Stimulated activated CD8-positive, alpha-beta memory T cell treated with anti-CD3 and anti-CD28 coated beads, Interleukin-4, amount 100 ng/mL, for 1 hour (primary cell): ENCODE measurements at places on chromosomes 2 and 18.

DNA sequence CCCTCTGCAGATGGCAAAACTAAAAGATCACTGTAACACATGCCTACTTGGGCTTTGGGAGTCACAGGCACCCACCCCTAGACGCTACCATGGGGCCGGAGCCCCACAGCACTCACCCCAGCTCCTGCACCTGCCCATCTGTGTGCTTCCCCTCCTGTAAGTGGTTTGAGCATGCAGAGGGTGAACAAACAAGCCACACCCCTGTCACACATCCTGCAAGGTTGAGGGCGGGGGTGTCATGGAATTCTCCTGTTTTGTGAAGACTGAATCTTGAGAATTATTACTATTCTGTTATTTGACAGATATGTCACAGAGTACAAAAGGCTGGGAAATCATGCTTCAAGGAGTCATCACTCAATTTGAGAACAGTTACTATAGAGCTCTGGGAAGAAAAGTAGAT, 60.9 kb downstream of the RFTN2 start:
- no peak for DNase-seq

- DNase-seq = no peak
Observed at GRCh38 chr2:175580652-175581051, 399.1 kb upstream of the ATP5MC3 start.

- DNase-seq = no peak
Observed at GRCh38 chr2:238948765-238949641, 101.1 kb downstream of the TWIST2 start.

- DNase-seq = peak; percentile 4
Observed at GRCh38 chr2:171598713-171599319, 76.5 kb downstream of the CYBRD1 start.

GRCh38 chr2:191245869-191246531, 796 bp downstream of the MYO1B start:
- DNase-seq = no peak

DNA sequence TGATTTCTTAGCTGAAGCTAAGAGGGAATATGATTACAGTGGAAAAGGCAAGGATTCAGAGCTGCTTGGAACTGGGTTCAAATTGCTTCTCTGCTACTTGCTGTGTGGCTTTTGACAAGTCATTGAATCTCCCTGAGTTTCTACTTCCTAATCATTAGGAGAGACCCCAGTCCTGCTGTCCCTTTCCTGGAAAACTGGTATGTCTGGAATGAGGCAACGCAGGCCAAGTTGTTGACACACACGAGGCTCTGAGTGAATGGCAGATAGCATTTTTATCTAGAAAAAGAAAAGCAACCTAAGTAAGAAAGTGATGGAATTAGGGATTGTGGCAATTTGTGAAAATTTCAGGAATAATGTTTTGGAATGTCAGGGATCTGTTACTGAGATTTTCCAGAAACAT, 123.6 kb downstream of the LPIN1 start:
- no peak for DNase-seq

GRCh38 chr18:77262643-77263465, 13.2 kb downstream of the GALR1 start:
- no peak for DNase-seq

DNA sequence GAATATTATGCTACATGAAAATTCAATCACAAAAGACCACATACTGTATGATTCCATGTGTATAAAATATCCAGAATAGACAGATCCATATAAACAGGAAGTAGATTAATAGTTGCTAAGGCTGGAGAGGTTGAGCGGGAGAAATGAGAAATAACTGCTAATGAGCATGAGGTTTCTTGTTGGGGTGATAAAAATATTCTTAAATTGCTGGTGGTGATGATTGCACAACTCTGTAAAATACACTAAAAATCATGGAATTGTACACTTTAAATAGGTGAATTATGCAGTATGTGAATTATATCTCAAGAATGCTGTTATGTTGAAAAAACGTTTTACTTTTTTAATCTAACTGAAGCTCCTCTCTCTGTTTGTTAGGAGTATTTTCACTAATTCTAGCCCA, 101.8 kb upstream of the CREB1 start:
- DNase-seq = no peak

DNA sequence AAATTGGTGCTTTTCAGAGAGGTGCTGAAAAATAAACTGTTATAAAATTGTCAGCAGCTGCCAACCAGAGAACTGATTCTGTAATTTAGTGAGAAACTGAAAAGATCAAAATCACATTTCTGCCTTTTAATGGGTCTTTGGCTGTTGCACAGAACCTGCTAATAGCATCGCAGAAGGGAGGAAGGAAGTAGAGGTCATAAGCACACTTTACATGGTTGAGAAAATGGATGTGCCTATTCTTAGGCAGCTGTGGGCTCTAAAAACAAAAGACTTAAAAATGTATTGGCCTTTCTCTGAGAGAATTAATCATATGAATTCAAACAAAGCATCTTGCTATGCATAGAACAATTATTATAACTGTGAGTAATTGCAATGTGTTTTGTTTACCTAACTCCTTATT, 1186.9 kb downstream of the DSC3 start:
- DNase-seq = no peak

GRCh38 chr2:101396316-101396717, 9.0 kb upstream of the CREG2 start:
- DNase-seq = no peak

GRCh38 chr2:1856475-1856874, 112.2 kb upstream of the PXDN start:
- no peak for DNase-seq

- DNase-seq = no peak
Observed at GRCh38 chr2:102040229-102040628, 48.5 kb downstream of the IL1R2 start.

DNA sequence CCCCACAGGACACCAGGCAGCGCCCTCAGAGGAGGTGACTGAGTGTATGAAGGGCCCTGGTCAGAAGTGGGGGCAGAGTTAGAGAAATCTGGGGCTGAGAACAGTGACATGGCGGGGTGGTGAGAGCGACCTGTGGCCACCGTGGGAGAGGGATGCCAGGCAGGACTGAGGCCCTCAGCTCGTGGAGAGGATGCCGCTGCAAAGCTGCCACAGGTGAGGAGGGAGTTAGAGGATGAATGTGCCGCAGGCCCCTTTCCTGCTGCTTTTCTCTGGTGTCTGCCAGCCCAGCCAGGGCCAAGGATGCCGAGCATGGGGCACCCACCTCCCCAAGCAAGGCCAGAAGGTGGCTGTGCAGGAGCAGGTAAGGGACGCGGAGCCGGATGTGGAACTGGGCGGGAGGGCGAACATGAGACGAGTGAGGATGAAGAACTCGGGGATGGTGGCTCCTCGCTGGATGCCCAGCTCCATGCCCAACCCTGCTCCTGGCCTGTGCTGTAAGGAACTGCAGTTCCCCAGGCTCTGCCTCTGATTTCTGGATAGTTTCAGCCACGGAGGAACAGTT, 269.2 kb upstream of the HDAC4 start:
- no peak for DNase-seq

DNA sequence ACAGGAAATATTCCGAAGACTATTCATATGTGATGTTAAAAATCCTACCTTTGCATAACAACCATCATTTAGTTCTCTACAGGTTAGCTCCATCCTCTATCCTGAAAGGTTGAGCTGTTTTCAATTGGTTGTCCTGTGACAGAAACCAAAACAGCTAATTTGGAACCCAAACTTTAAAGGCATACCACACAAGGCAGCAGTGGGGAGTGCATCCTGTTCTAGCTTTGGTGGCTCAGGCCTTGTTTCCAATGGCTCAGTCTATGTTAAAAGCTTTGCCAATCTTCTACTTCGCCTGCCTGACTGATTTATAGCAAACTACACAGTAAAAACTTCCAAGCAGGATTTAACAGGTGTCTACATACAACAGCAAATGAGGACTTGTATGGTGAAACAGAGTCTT, 3.2 kb downstream of the CD226 start:
- DNase-seq = no peak

DNA sequence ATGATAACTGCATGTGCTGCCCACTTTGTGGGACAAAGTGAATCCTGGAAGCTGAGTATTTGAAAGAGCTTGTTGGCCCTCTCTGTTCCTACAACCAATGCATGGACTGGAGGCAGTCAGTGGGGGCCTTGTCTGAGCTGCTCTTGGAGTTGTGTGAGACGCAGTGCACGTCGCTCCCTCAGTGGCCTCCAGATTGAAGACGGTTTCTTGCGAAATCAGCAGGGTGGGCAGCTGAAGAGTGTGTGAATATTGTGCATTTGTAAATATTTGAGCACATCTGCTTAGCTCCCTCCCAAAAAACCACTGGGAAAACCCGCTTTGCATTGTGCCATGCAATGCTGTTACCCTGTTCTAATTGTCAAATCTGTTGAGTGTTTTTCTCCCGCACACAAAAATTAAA, 782.8 kb downstream of the PLCL1 start:
- no peak for DNase-seq

DNA sequence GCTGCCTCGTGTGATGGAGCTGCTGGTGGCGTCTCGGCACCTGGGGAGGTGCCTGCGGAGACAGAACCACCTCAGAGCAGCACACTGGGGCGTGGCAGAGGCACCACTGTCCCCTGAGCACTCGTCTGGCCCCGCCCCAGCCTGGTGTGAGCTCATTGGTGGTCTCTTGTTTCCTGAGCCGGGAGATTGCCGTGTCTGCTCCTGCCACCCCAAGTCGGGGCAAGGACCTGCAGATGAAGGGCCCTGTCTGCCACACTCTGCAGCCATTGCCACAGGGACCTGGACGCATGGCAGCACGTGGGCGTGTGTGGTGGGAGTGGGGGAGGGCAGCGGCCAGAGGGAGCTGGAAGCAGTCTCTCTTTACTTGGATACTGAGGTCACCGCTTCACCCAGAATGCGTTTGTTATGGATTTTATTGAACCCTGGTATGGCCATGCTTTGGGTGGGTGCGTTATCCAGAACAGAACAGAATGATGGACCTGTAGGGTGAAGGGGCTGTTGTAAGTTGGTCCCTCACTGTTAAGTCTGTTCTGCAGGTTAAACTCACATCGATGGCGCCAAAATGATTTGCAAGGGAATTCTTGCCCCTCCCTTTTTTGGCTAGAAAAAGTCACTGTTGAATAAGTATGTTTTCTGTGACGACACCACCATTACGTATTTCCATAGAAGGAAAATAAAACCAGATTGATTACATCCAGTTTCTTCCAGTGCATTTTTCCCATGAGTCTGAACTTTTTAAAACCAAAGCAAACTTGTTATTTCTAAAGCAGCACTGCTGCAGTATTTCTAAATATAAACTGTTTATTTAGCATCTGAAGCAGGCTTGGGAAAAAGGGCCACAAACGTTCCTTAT, 92.0 kb downstream of the USP40 start:
- DNase-seq = no peak

- no peak for DNase-seq
Observed at GRCh38 chr2:160977376-160977775, 182.9 kb upstream of the TANK start.

GRCh38 chr2:224104668-224105386, 65.7 kb upstream of the SERPINE2 start:
- no peak for DNase-seq

- DNase-seq = no peak
Observed at GRCh38 chr2:19653509-19653908, 248.3 kb downstream of the TTC32 start.

DNA sequence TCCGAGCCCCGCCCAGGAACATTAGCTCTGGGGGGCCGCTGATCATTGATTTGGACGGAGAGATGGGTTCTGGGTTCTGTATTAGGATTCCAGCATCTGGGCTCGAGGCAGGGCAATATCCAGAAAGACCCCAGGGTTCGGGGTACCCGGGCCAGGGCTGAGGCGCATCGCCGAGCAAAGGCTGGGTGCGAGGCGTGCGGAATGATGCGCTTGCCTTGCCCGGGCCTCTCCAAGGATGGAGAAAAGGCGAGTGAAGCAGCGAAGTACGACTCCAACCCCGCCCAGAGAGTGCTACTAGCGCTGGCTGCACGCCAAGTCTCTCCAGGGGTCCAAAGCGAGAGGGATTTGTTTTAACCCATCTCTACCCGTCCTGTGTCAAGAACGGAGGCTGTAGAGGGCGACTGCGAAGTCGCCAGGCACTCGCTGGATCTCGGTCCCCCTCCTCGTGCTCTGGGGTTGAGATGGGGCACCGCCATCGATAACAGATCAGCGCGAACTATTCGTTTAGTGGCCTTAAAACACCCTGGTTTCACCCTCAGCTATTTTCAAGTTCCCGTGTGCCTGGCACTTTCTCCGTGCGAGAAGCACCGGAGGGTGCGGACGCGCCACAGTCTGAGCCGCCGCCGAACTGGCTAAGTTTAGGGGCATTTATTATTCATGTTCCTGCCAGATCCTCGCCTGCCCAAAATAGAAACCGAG, 1.9 kb downstream of the ADCYAP1 start:
- no peak for DNase-seq

DNA sequence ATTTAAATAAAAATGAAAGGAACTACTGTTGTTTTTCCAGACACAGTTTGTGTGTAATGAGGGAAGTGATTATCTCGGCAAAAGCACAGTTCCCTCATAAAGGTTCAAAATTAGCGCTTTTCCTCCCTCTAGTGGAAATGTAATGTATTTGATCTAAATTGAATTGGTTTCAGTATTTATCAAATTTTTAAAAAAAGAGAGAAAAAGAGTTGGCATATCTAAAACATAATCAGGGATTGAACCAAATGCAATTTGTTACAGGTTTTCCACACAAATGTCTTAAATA, 37.5 kb downstream of the CMPK2 start:
- DNase-seq = no peak

GRCh38 chr2:65443509-65444186, 11.2 kb upstream of the SPRED2 start:
- DNase-seq = no peak

DNA sequence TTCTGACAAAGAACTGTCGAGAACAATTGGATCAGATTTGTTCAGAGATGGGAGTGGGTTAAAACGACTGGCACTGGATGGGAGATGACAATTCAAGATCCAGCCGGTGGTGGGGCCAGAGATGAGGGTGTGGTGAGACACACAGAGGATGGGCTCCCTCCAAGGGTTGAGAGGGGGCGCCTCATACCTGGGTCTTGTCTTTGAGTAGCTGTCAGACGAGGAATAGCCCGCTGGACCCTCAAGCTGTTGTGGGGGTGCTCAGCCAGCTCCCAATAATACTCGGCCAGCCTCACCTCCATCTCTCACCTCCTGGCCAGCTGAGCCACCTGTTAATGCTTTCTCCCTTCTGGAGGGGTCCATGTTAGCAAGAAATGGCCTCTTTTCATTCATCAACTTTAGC, 14.0 kb downstream of the INPP5D start:
- no peak for DNase-seq

GRCh38 chr18:41378598-41378997, 576.4 kb upstream of the PIK3C3 start:
- no peak for DNase-seq

GRCh38 chr18:50410008-50410407, 35.2 kb downstream of the SKA1 start:
- DNase-seq = no peak

DNA sequence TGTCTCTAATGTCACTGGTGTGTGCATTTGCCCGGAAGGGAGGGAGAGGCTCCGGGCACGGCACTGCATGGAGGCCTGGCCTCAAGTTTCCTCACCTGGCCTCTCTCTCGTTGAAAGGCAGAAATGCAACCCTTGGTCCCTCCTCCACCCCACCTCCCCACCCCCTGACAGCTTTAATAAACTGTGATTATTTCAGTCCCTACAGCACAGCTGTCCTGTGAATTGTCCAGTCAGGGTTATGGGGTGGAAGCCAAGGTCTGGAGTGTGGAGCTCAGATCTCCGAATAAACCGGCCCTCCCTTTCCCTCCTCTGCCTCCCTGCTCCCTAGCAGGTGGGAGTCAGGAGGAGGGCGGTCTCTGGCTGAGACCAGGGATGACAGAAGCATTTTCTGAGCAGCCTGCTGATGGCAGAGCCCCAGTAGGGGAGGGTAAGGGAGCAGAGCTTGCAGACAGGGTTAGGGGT, 199.2 kb upstream of the SMAD2 start:
- no peak for DNase-seq

GRCh38 chr2:127404466-127405254, 13.6 kb upstream of the PROC start:
- DNase-seq = no peak
